ENCODE measurements at places on chromosomes 11 and 22.

- DNase-seq = no peak
These were observed 74.3 kb upstream of the ADORA2A start for GRCh38 chr22:24353121-24353520.

DNA sequence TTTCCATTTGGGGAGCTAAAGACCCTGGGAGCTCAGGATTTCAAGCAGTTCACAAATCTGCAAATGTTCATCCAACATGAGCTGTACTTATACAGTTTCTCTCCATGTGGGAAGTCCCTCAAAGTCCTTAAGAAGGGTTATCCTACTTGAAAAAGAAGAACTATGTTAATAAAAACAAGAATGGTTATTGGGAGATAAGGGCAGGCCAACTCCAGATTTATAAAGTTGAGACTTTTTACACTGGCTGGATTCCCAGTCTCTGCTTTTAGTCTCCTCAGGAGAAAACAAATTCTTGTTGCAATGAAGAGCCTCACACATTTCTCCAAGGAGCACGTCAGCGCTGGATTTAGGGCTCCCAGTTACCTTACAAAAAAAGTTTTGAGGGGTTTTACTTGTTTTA is 34.2 kb upstream of the CTTN start:
- DNase-seq = no peak

DNA sequence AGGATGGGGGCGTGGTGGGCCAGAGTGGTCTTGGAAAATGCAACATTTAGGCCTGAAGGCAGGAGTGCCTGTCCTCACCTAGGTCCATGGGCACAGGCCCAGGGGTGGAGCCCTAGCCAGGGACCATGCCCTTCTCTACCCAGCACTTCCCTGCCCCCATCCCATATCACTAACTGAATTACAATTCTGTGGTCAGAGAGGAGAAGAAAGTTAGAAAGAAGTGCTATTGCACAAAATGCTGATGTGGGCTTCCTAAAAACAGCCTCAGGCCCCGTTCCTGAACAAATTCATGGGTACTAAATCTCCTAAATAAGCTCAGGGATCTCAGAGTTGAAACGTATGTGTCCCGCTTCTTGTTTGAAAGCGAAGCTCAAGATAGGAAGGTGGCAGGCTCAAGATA is 3.5 kb upstream of the ASRGL1 start:
- no peak for DNase-seq

GRCh38 chr11:2366733-2367132 is 10.4 kb upstream of the CD81 start:
- no peak for DNase-seq

GRCh38 chr22:34842630-34843029 is 223.3 kb upstream of the ISX start:
- DNase-seq = no peak

GRCh38 chr22:20026204-20026908 is 5.4 kb downstream of the TANGO2 start:
- no peak for DNase-seq

GRCh38 chr11:95434489-95435057 is 203.6 kb upstream of the SESN3 start:
- no peak for DNase-seq

DNA sequence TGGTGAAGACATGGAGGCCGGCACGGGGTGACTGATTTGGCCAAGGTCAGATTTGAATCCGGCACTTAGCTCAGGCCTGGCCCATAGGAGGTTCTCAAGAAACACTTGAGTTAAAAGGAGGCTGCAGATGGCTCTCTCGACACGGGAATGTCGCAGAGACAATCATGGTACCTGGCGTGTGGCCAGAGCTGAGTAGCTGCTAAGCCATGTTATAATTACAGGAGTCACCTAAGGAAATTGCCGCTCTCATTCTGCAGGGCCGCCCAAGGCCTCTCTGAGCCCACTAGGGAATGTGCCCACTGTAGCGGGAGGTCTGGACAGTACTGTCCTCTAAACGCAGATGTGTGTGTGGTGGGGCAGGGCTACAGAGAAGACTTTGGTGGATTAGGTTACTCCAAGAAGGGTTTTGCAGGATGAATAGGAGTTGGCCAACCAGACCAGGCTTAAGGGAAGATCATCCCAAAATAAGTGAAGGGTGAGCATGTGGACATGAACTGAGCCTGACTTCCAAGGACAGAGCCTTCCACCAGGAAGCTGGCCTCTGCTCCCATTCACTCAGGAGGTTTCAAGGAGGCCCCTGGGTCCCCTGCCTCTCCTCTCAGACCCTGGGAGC is 19.3 kb upstream of the PRR5 start:
- no peak for DNase-seq

GRCh38 chr11:132119573-132119972 is 749.2 kb downstream of the NTM start:
- DNase-seq = no peak

DNA sequence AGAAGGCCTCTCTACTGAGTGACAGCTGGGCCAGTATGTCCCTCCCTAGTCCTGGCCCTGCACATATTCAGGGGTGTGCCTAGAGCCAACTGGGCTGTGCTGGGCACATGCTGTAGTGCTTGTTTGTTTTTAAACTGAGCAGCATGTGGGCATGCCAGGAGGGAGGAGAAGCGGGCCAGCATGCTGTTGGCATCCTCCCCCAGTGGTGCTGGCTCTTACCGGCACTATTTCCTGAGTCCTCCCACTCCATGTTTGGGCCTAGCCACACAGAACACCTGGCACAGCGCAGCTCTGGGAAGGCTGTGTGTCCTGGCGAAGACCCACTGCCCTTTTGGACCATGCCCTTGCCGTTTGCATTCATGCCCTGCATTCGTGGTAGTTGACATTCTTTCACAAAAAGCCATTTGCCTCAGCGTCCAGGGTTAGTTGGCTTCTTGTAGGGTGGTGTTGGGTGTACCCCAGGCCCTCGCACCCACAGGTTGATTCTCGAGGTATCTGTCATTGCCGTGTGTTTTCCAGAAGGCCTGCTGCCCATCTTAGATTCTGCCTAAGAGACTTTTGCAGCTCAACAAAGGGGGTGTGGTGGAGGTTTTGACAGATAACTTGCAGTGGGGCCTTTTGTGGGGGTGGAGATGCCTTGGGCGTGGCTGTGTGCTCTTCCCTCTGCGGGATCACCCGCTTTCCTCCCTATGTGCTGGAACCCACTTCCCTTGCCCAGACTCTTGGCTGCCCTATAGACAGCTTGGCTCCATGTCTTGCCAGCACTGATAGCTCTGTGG is 13.6 kb downstream of the DGCR8 start:
- DNase-seq = no peak
